Fibroblast of skin of left quadriceps (primary cell): ENCODE measurements at places on chromosomes 11 and 22.
A peak's percentile ranks its signal among the peaks of the same experiment; 100 is the strongest.

DNA sequence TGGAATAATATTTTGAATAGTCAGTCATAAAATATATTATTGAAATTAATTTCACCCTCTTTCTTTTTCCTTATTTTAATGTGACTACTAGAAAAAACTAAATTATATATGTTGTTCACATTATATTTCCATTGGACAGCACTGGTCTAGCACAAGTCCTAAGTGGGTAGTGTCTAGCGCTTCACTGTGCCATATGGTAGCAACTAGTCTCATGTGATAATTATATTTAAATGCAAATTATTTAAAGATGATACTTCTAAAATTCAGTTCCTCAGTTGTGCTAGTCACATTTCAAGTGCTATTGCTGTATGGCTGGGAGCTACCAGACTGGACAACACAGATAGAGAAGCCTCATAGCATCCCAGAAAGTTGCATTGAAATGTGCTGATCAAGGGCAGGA, 19.1 kb upstream of the LDLRAD3 start:
- no peak for DNase-seq

DNA sequence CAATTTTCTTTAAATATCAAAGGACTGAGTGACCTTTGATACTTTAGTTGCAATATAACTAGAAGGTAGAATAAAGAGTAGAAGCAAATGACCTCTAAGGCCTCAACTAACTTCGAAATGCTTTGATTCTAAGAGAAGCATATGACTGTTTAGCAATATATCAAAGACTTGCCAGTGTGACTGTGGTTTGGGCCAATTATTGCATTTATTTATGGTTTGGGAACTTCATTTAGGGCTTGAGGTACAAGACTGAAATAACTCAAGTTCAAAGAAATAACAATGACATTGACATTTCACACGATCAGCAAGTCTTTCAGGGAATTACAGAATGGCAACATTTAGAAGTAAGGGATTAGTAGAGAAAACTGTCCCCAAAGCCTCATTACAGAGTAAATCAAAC, 709.7 kb upstream of the LRRC4C start:
- no peak for DNase-seq

DNA sequence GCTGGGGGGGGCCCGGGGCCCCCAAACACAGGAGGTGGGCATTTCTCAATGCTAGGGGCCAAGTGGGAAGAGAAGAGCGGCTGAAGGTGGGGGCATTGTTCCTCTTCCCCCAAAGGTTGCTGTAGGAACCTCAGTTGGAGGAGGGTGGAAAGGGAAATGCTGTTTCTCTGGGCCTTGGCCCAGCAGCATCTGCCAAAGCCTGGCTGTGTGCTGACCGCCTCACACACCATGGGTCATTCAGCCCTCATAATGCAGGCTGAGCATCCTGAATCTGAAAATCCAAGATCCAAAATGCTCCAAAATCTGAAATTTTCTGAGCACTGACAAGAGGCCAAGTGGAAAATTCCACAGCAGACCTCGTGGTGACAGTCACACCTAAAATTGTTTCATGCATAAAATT, 49.0 kb upstream of the BID start:
- DNase-seq = no peak

DNA sequence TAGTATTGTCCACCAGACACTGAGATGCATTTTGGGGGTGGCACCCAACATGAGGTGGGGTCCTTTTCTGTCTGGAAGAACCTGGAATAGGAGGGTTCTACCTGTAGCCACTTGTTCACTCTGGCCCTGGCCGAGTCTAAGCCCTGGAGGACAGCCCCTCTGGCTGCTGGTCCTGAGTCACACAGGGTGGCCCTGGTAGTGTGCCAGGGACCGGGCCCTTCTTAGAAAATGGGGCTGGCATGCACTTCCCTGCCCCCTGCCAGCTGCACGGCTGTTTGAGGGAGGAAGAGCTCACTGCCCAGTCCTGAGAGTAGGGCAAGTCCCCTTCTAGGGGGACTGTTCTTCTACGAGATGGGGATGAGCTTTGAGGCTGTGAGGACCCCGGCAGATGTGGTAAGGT, 2.2 kb downstream of the PLCB3 start:
- DNase-seq = no peak

GRCh38 chr11:12456651-12457579, 79.5 kb downstream of the PARVA start:
- no peak for DNase-seq

- no peak for DNase-seq
Observed at GRCh38 chr11:93861808-93862207, 11.4 kb upstream of the VSTM5 start.

- DNase-seq = no peak
Observed at GRCh38 chr11:6737872-6738466, 33.8 kb downstream of the OR2AG2 start.

DNA sequence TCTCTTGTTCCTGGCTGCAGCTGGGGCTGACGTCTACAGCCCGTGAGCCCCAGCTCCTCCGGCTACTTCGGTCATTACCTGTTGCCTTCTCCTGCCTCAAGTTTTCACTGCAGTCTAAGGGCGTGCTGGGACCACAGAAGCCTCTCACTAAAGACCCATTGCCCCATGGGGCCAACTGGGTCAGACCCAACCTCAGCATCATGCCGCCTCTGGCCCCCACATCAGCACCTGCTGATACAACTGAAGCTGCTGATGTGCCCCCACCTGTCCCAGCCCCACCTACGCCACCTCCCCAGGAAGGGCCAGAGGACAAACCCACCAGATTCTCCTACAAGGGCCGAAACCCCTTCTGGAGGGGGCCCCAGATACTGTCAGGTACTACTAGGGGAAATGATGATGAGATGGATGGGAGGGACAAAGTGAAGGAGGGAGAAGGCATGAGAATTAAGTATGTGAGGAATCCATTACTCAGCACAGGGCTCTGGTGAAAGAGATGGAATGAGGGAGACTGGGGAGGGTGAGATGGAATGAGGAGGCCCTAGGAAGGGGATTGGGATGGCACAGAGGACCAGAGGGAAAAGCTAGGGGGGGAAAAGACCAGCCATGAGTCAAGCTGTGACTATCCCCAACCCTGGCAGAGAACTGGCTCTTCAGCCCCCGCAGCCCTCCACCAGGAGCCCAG, 5.1 kb downstream of the C11orf42 start:
- no peak for DNase-seq

GRCh38 chr11:32885556-32885955, 7.1 kb upstream of the QSER1 start:
- no peak for DNase-seq

- DNase-seq = no peak
Observed at GRCh38 chr11:60974726-60975125, 3.2 kb downstream of the CD6 start.

- DNase-seq = peak; percentile 29
Observed at GRCh38 chr11:18243783-18244362, 4.6 kb downstream of the SAA2 start.

DNA sequence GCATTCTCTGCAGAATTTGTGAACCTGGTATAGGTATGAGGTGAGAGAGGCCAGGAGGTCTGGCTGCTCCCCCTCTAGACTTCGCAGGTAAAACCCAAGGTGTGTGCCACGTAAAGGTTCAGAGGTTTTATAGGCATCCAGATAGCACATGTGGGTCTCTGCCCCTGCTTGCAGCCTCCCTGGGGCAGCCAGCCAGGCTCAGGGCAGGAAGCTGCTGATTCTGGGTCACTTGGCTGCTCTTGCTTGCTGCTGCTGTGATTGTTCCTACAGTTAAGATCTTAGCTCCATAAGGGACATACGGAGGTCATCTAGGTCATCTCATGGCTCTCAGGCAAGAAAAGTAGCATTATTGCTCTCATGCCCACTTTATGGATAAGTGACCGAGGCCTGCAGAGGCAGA, 30.2 kb downstream of the ZBTB16 start:
- DNase-seq = no peak

DNA sequence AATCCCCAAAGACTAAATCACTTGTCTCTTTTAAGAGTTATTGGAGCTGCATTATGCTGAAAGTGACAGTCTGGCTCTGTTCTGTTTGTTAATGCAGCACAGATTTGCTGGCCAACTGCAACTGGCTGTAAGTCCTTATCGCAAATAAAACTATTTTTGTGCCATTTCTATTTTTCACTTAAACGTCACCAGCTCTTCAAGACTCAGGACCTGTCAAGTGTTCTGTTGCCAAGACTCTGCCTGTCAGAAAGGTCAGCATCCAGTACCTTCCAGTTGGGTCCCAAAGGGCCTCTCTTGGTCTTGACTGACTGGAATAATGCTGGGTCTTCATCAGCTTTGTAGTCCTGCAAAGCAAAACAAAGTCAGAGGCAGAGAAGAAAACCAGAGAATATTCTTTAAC, 45.6 kb downstream of the PITPNB start:
- no peak for DNase-seq

- DNase-seq = no peak
Observed at GRCh38 chr22:39205344-39206021, 39.3 kb downstream of the PDGFB start.

DNA sequence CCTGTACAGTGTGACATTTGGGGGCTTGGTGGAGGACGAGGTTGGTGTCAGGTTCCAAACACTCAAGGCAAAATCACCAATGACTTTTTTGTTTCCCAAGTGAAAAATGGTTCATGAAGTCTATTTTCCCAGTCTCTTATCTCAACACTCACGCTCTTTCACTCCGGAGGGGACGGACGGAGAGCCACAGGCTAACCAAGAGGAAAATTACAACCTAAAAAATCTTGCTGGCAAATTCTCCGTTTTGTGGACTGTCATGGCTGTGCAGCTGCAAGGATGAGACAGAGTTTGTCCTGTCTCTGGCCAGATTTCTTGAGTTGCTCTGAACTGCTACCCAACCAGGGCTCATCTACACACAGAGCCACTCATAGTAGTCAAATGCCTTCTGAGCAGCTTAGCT, 101.2 kb downstream of the ABTB2 start:
- no peak for DNase-seq

- DNase-seq = no peak
Observed at GRCh38 chr11:8533332-8533731, 60.7 kb downstream of the STK33 start.

DNA sequence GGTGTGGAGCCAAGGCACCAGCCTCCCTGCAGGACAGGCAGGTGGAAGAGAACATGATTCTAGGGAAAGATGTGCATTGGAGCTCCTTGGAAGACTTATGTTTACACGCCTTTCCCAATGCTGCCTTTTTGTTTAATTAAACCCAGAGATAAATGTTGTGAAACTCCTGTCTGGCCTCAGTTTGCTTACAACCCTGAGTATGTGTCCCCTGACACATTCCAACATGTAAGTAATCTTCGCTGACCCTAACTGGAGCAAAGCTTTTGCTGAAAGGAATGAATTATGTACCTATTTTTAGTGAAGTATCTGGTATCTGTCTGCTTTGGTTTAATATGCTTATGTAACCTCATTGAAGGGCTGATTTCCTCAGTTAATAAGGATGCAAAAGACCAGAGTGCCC, 56.7 kb downstream of the APIP start:
- DNase-seq = no peak

GRCh38 chr11:65576867-65577755, 1.3 kb downstream of the EHBP1L1 start:
- DNase-seq = no peak

DNA sequence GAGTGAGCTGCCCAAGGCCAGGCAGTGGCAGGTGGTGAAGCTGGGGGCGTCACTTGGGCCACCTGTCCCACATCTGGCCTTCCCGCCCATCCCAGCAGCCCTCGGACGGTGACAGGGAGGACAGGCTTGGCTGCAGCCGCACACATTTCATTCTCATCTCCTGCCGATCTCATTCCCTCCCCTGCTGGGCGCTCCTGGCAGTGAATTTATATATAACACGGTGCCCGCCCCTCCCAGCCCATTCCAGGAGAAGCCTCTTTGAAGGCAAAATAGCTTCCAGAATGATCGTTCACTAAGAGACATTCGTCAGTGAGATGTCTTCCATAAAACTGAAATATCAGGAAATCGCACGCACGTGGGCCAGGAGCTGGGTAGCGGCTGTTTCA, 861.3 kb downstream of the TBC1D22A start:
- DNase-seq = no peak

DNA sequence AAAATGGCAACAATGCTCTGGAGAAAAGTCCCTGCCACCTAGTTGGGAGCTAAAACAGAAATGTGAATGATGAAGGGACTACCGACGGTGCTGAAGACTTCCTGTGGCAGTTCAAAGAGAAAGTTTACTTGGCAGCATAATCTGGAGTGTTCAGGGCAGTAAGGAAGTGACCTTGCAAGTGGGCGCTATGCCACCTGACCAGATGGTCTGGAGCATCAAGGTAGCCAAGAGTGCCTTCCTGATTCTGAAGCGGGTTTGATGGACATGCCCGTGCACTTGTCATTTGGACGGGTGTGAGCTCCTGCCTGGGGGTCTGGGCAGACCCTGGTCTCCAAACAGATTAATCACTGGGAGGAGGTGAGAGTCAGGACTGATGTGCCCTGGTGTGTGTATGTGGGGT, 1.8 kb upstream of the SNX19 start:
- no peak for DNase-seq

DNA sequence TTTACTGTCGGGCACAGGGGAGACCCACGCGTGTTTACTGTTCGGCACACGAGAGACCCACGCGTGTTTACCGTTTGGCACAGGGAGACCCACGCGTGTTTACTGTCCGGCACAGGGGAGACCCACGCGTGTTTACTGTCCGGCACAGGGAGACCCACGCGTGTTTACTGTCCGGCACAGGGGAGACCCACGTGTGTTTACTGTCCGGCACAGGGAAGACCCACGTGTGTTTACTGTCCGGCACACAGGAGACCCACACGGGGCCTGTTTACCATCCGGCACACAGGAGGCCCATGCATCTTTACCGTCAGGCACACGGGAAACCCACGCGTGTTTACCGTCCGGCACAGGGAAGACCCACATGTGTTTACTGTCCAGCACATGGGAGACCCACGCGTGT, 525.1 kb downstream of the BRD1 start:
- DNase-seq = no peak

DNA sequence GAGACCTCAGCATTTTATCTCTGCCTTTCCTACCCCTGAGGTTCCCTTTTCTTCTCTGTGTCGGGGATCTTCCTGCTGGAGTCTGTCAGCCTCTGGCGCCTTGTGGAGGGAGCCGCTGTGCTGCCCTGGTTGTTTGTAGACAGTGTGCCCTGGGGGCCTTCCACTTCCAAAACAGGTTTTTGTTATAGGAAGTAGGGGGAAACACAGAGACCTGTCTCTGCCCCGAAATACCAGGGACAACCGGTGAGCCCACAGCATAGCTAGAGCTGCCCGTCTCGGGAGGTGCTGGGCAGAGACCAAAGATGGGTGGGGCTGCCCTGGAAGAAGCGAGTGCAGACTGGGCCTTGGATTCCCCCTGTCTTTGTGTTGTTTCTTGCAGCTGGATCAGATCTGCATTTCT, 8.0 kb downstream of the NCAPH2 start:
- DNase-seq = no peak

DNA sequence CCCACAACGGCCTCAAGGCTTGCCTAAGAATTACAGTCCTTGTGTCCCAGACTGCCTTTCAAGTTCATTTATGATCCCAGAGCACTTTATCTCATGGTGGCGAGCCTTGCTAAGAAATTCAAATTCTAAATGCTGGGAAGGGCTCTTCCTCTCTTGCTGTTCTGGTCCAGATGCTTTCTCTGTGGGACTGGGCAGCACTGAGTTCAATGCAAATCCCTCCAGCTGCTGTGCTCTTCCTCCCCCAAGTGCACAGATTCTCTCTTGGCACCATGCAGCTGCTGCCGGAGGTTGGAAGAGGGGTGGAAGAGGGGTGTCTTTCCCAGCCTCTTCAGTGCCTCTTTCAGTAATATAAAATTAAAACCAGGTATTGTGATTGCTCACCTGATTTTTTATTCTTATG, 828.0 kb downstream of the DLG2 start:
- no peak for DNase-seq

- no peak for DNase-seq
Observed at GRCh38 chr22:24841261-24841660, 35.2 kb downstream of the SGSM1 start.

GRCh38 chr11:78230161-78230877, 41.6 kb downstream of the USP35 start:
- DNase-seq = no peak

- DNase-seq = no peak
Observed at GRCh38 chr22:29166180-29166579, 39.5 kb upstream of the EMID1 start.
